ENCODE measurements at places on chromosomes 12 and 14.

DNA sequence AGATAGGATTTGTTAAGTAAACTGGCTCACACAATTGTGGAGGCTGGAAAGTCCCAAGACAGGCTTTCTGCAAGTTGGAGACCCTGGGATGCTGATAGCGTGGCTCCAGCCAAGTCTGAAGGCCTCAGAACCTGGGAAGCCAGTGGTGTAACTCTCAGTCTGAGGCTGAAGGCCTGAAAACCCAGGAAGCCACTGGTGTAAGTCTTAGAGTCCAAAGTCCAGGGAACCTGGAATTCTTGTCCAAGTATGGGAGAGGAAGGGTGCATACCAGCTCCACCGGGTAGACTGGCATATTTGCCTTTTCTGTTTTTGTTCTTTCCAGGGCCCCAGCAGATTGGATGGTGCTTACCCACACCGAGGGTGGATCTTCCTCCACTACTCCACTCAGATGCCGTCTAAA lies 18.1 kb downstream of the GMFB start:
- DNase-seq, result no peak

GRCh38 chr14:96088074-96088473 lies 48.9 kb downstream of the C14orf132 start:
- DNase-seq, result no peak

- DNase-seq, result no peak
These were observed 103.1 kb downstream of the SMOC1 start for GRCh38 chr14:69982220-69982839.

- DNase-seq, result no peak
These were observed 1005.0 kb downstream of the TMTC2 start for GRCh38 chr12:83691730-83692129.

DNA sequence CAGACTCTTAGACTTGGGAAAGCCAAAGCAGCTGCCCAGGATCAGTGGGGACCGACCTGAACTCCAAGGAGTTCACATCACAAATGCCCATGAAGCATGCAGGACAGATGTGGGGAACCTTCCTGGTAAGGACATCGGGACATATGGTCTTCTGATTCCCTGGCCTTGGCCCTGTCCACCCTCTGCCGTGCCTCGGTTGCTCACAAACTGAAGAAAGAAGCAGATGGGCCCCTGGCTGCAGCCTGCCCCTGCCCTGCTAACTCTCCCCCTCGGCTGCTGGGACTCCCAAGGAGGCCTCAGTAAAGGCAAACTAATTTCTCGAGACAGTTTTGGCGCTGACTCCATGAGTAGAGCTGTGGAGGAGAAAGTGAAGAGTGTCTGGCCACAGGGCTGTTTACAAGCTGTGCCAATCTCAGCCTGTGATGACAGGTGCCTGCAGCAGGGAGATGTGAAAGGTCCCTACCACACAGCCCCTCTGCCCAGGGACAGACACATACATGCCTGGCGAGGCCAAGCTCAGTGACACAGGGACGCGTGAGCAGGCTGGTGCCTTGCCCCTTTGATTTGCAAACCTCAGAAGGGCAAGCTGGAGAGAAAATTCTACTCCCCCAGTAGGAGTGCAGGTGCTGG lies 48.6 kb downstream of the ISCA2 start:
- no peak for DNase-seq

DNA sequence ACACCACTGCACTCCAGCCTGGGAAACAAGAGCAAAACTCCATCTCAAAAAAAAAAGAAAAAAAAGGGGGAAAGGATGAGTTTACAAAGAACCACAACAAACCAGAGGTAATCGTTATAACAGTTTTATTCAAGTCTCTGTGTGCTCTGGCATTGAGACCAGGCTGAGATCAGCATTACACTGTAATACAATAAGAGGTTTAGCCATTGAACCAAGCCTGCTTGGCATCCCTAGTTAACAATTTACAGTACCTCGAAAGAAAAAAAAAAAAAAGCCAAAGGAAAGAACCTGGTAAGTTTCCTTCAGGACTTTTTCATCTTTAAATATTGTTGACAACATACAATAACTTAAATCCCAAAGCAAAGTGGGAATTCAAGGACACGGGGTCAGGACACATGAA lies 80.7 kb downstream of the TTC9 start:
- DNase-seq, result no peak

- DNase-seq, result no peak
These were observed 150.6 kb downstream of the ADCK1 start for GRCh38 chr14:77950371-77951063.

GRCh38 chr12:45235087-45236025 lies 19.5 kb downstream of the ANO6 start:
- DNase-seq, result no peak

Data from NCI-H1048 (cell line).